ENCODE measurements at places on chromosomes 3 and 15.

DNA sequence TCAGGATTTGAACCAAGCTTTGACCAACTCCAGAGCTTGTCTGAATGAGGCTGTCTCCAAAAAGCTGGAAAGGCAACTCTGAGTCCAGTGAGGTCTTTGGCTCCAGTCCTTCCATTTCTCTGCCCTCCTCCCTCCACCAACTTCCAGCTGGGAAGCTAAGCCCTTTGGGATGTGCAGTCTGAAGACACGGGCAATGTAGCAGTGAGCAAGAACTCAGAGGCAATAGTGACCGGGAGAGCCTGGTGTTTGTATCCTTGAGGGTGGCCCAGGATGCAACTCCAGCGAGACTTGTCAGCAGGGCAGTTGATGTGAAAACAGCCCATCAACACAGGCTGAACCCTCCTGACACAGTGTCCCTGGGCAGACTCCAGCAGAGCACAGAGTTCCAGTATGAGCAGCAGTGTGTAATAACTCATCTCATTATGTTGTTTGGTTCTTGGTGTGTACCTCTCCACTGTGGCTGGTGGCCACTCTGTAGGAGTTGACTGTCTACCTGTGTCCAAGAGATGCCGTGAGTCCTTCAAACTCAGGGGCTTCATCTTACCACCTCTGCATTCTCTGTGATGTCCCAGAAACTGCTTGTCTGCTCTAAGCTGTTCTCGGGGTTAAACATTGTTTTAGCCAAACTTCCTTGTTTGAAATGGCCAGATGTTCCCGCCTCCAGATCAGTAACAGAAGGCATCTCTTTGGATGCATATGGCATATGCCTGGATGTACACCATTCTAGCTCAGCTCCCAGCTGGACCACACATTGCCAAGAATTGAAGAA lies 6.6 kb downstream of the CDCP1 start:
- DNase-seq = no peak

- no peak for DNase-seq
These were observed 119.6 kb downstream of the ETFA start for GRCh38 chr15:76191539-76192244.

- no peak for DNase-seq
These were observed 35.8 kb upstream of the HERC1 start for GRCh38 chr15:63869371-63870042.

- DNase-seq = no peak
These were observed 70.2 kb upstream of the MITF start for GRCh38 chr3:69669070-69669469.

DNA sequence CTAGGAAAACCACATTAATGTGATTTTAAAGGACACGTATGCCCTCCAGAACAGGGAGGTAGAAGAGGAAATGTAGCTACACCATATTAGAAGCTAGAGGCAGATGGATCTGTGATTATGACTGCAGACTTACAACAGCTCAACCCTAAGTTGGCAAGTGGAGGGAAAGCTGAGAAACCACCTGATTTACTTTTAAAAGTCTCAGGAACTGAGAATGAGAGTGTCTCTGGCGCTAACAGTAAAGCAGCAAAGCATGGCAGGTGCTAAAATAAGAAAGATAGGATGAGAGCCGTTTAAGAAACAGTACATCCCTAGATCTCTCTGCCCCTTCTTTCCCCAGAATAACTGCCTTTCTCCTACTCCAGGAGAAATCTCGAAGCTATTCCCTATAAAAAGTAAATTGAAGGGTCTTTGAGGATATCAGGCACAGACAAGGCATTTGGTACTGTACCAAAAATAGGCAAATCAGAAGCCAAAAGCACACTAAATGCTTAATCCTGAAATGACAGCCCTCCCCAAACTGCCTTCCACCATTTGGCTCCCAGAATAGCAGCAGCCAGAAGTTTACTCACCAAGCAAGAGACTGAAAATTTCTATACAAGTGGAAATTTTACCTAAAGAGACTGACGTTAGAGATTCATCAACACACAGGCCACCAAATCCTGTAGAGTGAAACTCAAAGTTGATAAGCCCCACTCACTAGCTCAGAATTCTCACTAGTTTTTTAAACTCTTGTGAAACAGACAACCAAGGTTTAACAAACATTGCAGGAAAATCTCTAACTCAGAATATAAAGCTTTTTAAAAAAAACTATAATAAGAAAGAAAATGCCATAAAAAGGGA lies 34.3 kb upstream of the PARP14 start:
- DNase-seq = no peak

- no peak for DNase-seq
These were observed 6.8 kb upstream of the MFSD1 start for GRCh38 chr3:158794936-158795518.

- DNase-seq = no peak
These were observed at the start of gene CSPG5 for GRCh38 chr3:47578691-47579632. CSPG5 (minus strand) TSS chr3:47578865; CDS start chr3:47578693, 172 bp downstream.

DNA sequence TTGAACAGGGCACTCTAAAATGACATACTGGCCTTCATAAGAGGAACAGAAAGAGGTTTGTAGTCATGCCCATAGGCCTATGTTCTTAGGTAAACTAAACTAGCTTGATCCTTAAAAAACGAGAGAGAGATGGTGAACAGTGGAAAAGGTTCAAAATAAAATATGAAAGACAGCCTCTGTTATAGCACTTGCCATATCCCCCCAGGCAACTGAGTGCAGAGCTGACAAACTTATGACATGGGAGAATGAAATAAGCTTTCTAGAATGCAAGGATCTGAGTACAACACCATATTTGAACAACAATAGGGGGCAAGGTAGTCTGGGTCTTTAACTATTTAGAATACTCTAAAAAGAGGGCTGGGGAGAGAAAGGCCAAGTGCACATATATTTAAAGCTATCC lies 700.6 kb upstream of the CFAP20DC start:
- DNase-seq = no peak

GRCh38 chr3:63493101-63493500 lies 159.4 kb upstream of the SNTN start:
- DNase-seq = no peak

DNA sequence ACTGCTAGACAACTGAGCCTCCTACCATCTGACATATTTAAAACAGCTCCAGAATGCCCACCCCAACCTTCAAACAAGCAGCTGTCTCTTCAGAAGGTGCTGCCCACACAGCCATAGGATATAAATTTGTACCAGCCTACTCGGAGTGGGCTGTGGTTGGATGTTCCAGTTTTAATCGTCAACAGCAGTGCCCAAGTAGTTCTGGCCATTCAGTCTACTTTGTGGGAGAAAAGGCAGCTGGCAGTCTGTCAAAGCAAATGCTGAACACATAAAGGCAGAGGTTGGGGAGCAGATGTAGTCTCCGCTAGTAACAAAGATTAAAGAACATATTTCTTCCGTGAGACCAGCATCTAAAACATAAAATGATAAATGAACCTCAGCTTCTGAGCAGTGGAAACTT lies 15.9 kb upstream of the ERC2 start:
- DNase-seq = no peak

GRCh38 chr3:138184994-138185393 lies 2.1 kb upstream of the ARMC8 start:
- no peak for DNase-seq

DNA sequence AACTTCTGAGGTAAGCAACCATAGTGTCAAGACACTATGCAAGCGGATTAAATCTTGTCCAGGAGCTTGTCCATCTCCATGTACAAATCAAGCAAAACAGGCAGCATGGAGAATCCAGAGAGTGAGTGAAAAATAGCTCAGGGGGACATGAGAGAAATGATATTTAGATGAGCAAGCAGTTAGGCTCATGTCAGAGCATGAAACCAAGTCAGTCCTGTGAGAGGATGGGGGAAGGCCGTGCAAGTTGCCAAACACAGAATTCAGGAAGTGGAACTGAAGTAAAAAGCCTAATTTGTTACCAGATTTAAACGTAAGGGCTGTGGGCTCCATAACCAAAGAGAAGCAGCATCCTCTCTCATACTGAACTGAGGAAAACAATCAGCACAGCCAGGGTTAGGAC lies 995.9 kb downstream of the MCTP2 start:
- no peak for DNase-seq

DNA sequence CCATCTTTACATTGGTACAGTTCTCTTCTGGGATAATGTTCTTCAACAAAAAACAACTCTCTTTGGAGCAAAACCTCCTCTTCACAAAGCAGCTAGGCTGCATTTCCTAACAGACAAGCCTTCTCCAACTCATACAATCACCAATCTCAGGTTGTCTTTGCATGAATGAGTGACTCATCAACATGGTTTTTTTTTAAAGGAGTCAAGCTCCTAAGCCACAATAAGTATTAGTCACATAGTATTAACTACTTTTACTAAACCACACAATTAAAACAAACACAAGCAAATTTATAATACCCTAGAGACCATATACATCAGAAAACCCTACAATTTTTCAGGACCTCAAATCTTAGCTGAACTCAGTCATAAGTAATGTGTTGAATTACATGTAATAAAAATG lies 137.4 kb downstream of the TBC1D5 start:
- DNase-seq = no peak

GRCh38 chr3:53936347-53936746 lies 44.7 kb upstream of the SELENOK start:
- no peak for DNase-seq

GRCh38 chr3:31439890-31440750 lies 92.6 kb upstream of the STT3B start:
- no peak for DNase-seq

- no peak for DNase-seq
These were observed 54.6 kb downstream of the SUCLG2 start for GRCh38 chr3:67599821-67600220.

- no peak for DNase-seq
These were observed 133.4 kb upstream of the UBE3A start for GRCh38 chr15:25572191-25572590.

DNA sequence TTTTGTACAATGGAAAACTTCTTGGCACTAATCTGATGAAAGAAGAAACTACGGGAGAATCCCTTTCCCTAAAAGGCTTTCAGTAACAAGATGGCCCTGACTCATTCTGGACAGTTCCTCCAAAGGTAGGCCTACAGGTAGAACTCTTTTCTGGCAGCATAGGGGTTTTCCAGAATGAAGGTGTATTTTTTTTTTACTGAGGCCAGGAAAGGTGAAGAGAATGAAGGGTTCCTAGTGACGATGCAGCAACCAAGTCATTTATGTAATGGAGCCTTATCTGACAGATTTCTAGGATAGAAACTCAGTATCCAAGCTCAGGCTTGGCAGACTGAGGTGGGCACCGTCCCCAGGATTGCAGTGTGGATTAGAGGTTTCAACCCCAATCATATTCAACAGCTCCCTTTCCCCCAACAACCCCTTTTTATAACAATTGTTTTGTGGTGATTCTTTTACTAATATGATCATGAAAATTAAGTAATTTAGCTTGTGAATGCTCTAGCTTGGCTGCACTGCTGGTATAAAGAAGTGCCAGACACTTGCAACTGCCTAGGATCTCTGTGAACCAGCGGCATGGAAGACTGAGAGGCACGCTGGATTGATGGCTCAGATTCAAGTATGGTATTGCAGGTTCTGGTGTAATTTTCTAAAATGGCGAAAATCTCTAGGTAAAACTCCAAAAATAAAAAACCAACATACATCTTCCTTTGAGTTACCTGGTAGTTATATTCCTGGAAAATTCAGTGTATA lies 8.7 kb upstream of the TRIM69 start:
- DNase-seq = no peak

- no peak for DNase-seq
These were observed 46.4 kb downstream of the DRD3 start for GRCh38 chr3:114132500-114132899.

DNA sequence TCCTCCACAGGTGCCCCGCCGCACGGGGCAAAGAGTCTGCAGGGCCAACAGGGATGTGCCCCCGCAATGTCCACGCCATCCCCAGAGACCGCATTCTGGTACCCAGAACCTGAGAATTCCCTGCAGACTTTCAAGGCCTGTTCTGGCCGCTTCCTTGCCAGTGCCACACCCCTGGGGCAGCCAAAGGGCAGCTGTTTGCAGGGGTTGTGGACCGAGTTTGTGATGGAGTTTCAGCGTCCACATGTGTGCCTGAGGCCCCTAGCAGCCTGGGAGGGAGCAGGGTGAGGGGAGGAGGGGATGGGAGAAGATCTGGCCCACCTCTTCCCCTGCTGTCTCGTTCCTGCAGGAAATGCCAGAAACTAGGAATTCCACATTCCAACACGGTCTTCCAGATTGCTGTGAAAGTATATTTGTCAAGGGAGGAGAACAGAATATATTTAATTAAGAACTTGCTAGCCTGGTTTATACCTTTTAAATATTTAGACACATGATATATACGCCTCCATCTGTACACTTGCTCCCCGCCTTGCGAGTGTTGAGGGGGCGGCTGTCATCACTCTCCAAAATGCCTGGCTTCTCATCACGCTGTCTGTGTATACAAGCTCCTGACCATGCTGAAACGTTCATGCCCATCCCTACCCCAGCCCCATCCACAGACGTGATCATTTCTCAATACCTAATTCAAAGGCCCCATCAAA lies 31.1 kb upstream of the RASA2 start:
- DNase-seq = no peak

DNA sequence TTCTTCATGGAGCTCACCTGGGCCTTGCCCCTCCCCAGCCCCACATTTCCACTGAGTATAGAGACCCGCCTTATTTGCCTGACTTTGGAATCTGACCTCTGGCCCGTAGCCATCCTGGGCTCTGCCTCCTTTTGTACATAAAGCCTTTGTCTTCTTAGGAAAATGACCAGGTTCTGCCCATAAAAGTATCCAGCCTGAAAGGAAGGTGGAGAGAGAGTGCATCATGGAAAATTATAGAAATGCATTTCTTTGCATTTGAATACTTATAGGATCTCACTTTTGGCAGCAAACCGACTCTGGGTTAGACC lies 3.6 kb upstream of the SH2D7 start:
- DNase-seq = no peak

- DNase-seq = no peak
These were observed 377.9 kb downstream of the GAP43 start for GRCh38 chr3:116001151-116001621.

DNA sequence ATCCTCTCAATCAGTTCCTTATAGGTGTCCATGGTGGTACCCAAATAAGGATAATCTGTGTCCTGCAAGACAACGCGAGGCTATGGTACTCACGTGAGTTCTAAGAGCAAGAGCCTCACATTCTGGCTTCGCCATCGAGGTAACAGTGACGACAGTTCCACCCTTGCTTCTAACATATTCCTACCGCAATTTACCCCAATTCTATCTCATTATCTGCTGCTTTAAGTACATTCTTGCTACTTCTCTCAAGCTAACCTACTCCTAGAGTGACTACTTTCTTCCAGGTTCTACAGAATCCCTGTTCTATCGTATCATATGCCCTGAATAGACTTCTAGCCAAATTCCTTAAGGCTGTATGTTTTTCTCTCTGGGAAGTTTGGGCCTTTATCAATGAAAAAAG lies 26.6 kb downstream of the TFRC start:
- no peak for DNase-seq

DNA sequence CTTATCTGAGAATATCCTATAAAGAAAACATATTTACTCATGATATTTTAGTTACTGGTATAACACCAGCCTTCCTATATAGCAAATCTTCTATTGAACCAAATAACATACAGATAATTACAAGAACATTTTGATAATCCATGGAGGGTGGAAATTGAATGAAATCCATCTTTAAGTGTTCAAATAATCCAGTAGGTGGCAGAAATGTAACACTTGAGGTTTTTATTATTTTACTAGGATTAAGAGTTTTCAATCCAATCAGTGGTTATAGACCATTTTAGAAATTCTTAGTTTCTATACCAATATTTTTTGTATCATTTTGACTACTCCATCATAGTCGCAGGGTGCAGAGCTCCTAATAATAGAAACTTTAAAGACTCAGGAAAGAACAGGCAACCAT lies 101.9 kb upstream of the KCNH8 start:
- no peak for DNase-seq

Measured in cortex of kidney (tissue), 1 donor.